Endothelial cell (in vitro differentiated cells): ENCODE measurements at places on chromosomes 6 and 20. TPM values are rescaled to one million over a fixed set of nuclear protein-coding genes. Genes with fewer than 3 reads are reported as not detected.

- DNase-seq = no peak
These were observed 2.1 kb upstream of the ZBTB2 start for GRCh38 chr6:151393410-151393809.

- DNase-seq = no peak
These were observed 6.8 kb downstream of the OR2H2 start for GRCh38 chr6:29591677-29592076.

DNA sequence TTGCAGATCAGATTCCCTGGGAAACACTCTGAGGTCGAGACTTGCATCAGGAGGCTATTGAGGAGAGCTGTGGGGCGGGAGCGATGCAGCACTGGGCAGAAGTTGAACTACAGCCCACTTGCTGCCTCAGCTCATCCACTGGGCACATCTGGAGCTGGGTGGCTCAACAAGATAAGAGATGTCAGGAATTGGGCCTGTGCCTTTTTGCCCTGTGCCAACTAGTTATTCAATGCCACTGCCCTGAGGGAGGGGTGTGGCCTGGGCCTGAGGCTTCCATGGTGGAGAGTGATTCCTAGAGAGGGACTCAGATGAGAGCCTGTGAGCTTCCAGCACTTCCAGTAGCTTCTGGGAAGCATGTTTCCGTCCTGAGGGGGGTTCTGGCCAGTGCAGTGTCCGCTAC lies 32.7 kb downstream of the BRPF3 start:
- DNase-seq = no peak

- no peak for DNase-seq
These were observed 14.2 kb downstream of the E2F3 start for GRCh38 chr6:20415712-20416454.

- DNase-seq = no peak
These were observed 22.4 kb upstream of the MROH8 start for GRCh38 chr20:37201827-37202162.

DNA sequence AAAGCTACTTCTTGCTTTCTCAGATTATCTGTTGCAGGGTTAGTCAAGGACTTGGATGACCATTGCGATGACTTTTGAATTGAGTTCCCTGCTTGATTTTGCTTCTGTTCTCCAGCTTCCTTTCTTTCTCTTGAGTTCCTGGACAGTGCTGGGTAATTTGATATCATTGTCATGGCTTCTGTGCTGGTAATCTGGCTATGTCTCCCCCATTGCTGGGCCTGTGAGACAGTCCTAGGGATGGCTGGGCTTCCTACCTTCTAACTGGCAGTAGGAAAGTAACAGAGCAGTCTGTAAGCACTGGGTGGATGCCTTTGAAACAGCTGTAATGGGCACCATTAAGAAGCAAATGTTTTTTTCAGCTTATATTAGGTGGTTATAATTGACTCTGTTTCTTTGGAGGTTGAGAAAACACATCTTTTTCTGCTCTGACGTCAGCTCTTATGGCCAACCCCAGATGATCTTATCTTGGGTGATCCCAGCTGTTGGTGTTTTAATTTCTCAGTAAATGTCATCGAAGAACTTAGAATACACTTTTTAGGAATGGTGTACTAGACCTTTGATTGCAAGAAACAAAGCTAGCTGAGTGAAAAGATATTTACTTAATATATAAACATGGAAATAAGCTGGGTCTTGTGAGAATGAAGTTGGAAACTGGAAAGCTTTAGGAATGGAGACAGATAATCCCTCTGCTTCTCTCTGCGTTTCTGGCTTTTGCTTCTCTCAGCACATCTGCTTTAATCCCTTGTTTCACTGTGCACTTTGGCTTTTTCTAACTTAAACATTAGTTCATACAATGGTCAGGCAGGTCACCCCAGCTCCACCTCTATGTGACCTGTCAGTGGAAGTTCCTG lies 195.0 kb upstream of the MAN1A1 start:
- DNase-seq = no peak

DNA sequence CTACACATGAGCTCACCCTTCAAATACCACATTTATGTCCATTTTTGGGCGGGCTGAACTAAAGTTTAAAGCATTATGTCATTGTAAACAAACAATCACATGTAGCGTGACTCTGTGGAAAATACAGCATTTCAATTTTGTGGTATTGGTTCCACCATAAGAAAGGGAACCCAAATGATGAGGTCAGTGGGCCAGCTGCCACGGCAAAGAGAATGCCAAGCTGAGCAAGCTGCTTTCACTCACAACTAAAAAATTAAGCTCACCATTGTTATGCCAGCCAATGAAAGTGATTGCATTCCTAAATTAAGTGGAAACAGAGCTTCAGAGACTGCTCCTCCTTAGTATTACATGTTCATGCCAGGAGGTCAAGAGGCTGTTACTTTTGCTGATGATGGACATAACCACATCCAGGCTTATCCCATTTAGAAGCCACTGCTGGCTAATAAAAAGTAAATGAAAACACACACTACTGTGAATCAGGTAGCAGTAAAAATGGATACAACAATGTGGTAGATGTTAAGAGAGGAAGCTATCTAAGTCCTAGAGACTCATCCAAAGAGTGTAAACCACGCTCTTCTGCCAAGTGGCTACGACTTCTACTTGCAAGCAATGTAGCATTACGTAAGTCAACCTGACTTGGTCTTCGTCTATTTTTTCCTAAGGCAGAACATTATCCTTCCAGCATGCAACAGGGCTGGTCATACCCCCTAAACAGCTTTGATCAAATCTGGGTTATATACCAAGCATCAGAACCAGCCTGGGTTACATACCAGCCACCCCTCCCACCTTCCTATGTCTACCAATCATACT lies 164.8 kb downstream of the BACH2 start:
- DNase-seq = no peak

DNA sequence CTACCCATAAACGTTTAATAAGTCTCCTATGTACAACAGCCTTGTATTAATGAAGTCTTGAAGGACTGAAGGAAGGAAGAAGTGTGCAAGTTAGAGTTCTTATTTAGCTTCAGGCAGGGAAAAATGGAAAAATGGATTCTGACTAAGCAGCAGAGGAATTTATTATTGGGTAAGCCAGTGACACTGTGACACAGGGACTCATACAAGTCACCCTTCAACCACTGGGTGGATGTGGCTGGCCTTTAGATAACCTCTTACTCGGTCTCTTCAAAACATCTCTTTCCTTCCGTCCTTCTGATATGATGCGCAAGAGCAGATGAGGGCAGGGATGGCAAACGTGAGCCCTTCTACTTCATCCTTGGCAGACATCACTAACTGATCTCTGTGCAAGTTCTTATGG lies 145.6 kb downstream of the DHX35 start:
- no peak for DNase-seq

DNA sequence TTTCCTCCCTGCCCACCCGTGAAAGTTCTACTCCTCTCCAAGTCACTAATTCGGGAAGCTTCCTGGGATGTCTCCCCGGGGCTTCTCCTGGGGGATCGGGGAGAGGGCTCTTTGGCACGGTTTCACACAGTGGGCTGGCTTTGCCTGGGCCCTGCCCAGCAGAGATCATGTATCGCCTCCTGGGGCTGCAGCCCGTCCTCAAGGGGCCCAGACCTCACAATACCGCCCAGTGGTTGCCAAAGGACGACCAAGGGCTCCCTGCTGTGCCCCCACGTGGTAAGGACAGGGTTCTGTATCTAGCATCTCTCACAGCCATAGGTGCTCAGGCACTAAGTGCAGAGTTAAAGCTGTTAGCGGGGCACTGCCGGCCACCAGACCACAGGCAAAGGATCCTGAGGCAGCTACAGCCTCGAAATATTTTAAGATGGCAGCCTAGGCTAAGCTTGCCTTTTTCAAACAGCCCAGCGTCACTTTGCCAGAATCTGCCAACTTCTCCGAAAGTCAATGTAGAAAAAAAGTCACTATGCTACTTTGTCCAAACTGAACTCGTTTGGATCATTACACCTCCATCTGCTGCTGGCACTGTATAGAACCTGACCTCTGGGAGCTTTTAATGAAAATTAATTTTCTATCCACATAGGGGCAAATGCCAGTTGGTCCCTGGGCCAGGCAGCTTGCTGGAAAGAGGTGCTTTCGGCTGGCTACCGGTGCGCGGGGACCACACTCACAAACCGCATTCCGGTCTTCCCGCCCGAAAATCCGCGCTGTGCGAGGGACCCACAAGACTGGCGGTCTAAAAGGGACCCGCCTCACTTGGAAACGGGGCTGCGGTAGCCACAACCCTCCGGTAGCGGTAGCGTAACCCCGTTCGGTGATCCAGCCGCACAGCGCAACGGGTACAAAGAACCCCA lies 1.3 kb upstream of the NNAT start:
- DNase-seq = peak; percentile 19

DNA sequence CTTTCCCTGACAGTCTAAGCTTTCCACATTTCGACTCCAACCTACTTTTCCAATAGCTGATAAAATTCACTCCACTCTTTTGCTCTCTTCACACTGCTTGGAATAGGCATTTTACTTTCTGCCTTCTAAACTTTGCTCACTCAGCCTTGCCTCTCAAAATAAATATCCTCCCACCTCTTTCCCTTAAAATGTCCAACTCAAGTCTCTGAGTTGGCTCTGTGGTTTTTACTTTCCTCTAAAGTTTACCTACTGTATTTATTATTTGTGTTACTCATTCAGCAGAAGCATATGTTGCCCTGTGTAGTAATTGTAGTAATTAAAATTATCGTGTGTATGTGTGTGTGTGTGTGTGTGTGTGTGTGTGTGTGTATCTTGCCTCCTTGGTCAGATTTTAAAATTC lies 20.0 kb upstream of the CDYL start:
- no peak for DNase-seq

DNA sequence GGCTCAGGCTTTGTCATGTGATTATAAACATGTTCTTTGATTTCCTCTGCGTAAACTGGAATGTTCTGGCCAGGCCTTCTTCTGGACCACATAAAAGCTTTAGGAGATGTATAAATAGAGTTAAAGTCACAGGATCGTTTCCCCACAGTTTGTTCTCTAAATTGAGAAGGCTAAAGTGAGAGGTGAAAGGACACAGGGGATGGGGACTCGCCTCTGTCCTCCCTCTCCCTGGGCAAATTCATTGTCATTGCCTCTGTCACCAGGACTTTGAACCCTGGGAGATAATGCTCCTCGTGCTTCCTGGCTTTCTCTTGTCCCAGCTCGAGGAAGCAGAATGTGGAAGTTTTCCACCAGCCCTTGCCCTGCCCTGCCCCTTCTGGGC lies 20.3 kb upstream of the ZFAND3 start:
- no peak for DNase-seq

- DNase-seq = no peak
These were observed 160.9 kb downstream of the MRPL14 start for GRCh38 chr6:43966374-43966658.

DNA sequence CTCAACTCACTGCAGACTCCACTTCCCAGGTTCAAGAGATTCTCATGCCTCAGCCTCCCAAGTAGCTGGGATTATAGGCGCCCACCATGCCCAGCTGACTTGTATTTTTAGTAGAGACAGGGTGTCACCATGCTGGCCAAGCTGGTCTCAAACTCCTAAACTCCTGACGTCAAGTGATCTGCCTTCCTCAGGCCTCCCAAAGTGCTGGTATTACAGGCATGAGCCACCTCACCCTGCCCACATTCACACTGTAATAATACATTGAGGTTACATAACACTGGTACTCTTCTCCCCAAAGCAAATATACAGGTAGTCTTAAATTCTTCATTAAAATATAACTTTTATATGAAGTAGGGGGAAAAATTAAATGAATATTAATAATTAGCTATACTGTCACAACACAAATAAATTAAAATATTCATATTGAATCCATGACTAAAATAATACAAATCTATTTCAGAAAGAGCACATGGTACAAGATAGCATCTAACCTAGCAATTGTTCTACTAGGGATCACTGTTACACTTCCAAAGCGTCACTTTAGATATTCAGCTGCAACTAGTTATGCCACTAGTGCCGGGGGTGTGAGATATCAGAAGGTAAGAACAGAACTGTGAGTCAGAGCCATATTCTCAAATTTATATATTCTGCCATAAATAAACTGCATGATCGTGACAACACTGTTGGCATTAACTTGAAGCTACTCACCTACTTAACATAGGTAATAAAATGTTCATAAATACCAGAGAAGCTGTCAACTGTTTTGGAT lies 169.1 kb upstream of the SHLD1 start:
- DNase-seq = no peak

DNA sequence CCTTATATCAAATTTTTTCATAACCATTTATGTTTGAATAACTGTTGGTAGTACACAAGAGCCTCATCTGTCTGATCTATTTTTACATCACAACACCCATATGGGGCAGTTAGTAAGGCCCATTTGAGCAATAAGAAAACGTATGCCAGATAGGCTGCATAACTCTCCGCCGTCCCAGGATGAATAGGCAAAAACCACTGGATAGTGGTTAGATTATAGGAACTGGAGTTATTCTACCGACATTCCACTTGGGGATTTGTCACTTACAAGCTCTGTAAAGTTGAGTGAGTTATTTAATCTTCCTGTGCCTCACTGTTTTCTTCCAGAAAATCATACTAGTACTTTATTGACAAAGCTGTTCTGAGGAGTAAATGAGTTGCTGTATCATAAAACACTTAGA lies 881.9 kb downstream of the QKI start:
- no peak for DNase-seq

- no peak for DNase-seq
These were observed 46.6 kb downstream of the PRSS35 start for GRCh38 chr6:83558975-83559374.

GRCh38 chr6:33869826-33870423 lies 66.1 kb upstream of the MLN start:
- no peak for DNase-seq

DNA sequence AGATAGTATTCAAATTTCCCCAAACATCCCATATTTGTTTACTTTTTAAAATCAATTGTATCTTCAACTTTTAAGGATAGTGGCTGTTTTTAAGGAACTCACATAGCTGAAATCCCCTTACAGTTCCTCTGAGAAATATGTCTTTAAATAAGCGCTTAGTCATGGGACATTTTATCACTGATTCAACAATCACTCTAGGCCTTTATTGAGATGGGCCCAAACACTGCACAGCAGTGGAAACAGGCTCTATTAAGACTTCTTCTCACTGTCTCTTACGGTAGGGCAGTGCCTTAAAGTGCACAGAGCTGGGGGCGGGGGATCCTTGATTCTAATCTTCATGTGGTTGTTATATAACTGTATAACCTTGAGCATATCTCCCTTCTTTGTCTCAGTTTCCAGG lies 59.8 kb upstream of the RREB1 start:
- DNase-seq = no peak

The NKX2-4 gene
- not detected for total RNA-seq

The CLPSL2 gene
- total RNA-seq = not detected

The SSTR4 gene
- total RNA-seq = not detected

The CLVS2 gene
- total RNA-seq = 0.28 TPM

The CST3 gene
- total RNA-seq = 40.6 TPM

The FAM209A gene
- total RNA-seq = 0.36 TPM

The LINC00237 gene
- total RNA-seq = not detected

The OR2J3 gene
- not detected for total RNA-seq
